Stimulated activated CD4-positive, alpha-beta T cell treated with anti-CD3 and anti-CD28 coated beads, Interleukin-4, amount 100 ng/mL, for 4 hours (primary cell): ENCODE measurements at places on chromosomes 12 and 14.

- DNase-seq, result no peak
Measured at GRCh38 chr14:102982852-102983470, 60.5 kb downstream of the AMN start.

GRCh38 chr14:44449680-44450079 lies 57.4 kb downstream of the FSCB start:
- DNase-seq, result no peak

DNA sequence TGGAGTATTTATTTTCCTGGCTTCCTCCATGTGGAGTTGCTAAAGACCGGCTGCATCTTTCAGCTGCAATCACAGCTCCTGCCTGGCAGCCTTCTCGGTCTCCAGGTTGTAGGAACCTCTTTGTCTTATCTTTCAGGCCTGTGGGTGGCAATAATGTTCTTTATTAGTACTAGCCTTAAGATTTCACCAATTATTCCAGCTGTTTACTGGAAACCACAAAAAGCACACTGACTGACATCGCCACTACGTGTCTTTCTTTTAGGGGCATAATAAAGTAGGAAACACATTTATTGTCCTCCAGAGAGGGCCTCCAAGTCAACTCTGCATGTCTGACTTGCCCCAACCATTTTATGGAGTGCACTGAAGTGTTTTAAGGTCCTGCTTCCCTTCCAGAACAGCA lies 1116.5 kb upstream of the TMEM132C start:
- DNase-seq, result no peak

DNA sequence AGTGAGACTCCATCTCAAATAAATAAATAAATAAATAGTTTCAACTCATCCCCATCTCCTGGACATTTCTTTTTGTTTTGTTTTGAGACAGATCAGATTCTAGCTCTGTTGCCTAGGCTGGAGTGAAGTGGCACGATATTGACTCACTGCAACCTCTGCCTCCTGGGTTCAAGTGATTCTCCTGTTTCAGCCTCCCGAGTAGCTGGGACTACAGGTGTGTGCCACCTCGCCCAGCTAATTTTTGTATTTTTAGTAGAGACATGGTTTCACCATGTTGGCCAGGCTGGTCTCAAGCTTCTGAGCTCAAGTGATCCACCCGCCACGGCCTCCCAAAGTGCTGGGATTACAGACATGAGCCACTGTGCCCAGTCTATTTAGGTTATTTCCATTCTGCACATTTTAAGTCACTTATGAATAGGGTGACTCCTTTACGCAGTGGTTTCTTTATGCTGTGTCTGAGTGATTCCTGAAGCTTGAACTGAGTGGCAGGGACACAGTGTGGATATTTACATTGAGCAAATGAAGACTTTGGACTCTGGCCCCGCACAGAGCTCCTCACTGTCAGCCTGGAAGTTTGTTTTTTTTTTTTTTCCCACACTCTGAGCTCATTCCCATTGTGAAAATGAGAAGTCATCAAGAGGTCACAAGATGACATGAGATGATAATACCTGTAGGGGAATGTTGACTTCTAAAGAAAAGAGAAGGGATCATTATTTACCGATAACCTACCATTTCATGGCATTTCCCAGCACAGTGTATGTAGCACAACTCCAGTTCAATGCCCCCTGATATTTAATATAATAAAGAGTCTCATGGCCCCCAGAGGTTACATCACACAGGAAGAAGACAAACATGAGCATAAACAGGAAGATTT lies 72.6 kb downstream of the TBX3 start:
- DNase-seq, result no peak

DNA sequence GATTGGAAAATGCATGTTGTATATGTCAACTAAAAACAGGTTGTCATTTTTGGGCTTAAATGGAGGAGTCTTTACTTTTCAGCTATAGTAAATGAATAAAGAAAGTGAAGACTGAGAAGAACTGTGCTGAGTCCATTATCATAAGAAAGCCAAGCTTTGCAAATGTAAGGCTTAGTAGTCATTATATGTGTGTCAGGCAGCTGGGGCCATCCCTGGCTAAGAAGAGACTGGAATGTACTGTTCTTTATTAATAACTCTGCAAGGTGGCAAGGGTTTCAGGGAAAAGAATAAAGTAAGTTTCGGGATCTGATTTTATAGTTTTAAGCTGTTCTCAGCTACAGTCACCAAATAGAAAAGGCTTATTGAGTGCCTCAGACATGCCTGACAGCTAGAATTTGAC lies 48.7 kb downstream of the SRGAP1 start:
- DNase-seq, result no peak

DNA sequence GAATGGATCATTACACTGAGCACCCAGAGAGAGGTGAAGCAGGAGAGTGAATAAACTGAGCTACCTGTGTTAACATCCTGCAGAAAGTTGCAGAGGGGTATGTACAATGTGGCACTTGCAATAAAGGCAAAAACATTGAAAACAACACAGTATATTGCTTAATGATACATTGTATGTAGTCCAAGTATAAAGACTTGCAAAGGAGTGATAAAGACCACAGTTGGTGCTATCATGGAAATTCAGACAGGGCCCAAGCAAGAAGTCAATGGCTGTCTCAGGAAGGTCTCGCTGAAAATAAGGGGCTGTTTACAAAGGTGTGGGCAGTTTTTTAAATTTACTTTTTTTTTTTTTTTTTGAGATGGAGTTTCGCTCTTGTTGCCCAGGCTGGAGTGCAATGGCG lies 10.0 kb downstream of the TMEM120B start:
- DNase-seq, result no peak

- DNase-seq, result no peak
Measured at GRCh38 chr12:123152833-123153232, 1.9 kb upstream of the PITPNM2 start.

GRCh38 chr12:56278905-56279304 lies 12.2 kb downstream of the COQ10A start:
- DNase-seq, result no peak

GRCh38 chr12:79001404-79001803 lies 136.8 kb downstream of the SYT1 start:
- no peak for DNase-seq

GRCh38 chr14:103530390-103530789 lies 1.4 kb downstream of the TRMT61A start:
- no peak for DNase-seq

GRCh38 chr12:52828156-52828555 lies 6.0 kb downstream of the KRT79 start:
- DNase-seq, result no peak

GRCh38 chr12:48788854-48789775 lies at the start of gene ADCY6:
TSS of gene ADCY6 (minus strand) at chr12:48789089. CDS start at chr12:48783434, 5,655 bp downstream.
- DNase-seq, result no peak

GRCh38 chr14:20400965-20401593 lies 12.2 kb downstream of the TEP1 start:
- DNase-seq, result no peak

- DNase-seq, result no peak
Measured at GRCh38 chr14:91227183-91227628, 17.3 kb downstream of the GPR68 start.

DNA sequence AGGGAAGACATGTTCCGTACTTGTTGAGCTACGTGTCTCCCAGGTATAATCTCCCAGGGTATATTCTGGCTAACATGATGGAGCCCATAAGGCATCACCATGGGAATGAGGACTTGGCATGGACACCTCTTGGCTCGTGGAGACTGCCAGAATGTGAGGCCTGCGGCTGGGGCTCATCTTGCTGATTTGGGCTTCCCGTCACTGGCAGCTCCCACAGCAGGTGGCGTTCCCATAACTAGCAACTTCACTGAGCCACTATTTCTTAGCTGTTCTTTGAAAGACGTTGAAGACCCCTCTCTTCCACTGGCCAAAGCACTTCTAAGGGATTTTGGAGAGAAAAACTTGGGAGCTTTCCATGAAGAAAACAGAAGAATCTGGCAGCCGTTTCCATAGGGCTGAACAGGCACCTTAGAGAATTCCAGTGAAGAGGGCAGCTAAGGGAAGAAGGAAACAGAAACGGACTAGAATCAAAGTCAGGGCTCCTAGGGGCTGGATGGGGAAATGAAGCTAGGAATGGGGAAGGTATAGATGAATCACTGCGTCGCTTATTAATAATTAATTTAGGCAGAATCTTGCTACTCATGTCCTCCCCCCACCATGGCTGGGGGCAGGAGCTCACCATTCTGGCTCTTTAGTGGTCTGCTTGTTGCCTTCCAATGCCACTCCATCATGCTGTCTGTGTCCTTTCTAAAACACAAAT lies 39.7 kb upstream of the FOS start:
- DNase-seq, result no peak
